Ovary (tissue), 10 donors: ENCODE measurements at places on chromosomes 4 and X. TPM values are rescaled to one million over a fixed set of nuclear protein-coding genes. Genes with fewer than 3 reads are reported as not detected.

- DNase-seq: no peak
Measured at GRCh38 chr4:66266035-66266434, 595.7 kb upstream of the EPHA5 start.

Gene CLTRN
- 2.9 TPM for polyA plus RNA-seq

DNA sequence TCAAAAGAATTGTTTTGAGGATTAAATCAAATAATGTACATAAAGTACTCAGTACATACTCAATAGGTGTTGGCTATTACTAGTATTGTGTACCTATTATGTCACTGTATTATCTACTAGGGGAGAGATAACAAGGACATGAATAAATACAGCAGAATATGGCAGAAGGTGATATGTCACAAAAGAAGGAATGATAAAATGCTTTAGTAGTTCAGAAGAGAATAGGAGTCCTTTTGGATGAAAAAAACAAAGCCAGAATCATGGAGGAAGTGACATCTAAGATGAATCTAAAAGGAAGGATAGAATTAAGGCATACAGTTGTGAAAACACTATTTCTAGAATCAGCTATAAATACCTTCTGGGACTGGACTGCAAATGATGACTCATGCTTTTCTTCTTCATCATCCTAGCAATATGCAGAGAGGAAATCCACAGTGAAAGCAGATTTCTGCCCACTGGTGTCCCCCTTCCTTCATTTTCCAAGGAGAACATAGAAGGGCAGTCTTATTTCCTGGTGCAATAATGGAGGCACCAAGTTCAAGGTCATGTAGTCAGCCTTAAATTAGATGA lies 98.7 kb downstream of the GLUD2 start:
- DNase-seq: no peak

Gene TADA2B
- 18.6 TPM for polyA plus RNA-seq

DNA sequence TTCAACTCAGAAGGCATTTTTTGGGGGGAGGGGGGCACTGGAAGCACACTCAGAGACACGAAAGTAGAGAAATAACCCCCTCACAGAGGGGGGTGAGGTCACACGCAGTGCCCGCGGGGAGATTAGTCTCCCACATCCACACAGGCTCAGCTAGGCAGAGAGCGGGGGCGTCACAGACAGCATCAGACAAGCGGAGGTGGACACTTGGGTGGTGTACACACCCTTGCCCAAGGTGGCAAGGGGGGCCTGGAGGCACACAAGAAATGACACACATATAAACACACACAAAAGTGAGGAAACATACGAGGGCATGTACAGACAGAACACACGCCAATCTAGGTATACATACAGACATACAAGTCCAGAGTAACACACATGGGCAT lies 637 bp upstream of the SYN1 start:
- DNase-seq: no peak

DNA sequence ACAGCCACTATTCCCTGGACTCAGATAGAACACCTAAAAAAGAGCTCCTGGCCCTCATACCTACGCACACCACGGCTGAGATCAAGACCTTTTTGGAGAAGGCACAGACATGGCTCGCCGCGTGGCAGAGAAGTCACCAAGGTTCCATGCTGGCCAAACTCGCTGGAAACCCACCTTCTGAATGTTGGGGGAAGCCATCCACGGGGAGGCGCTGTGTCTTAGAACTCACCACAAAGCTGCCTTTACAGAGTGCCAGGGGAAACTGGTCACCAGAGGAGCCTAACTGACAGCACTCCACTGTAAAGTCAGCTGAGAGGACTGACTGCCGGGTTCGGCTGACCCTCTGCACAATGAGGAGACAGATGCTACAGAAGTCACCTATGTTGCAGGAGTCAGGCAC lies 97.9 kb downstream of the NEUROG2 start:
- DNase-seq: no peak

Gene CABS1
- not detected for polyA plus RNA-seq

Gene HAND2
- polyA plus RNA-seq: 32.4 TPM

GRCh38 chrX:65757943-65758342 lies 90.5 kb downstream of the MSN start:
- no peak for DNase-seq

Gene CHRDL1
- polyA plus RNA-seq: 70.2 TPM

GRCh38 chr4:140856621-140857062 lies 100.5 kb upstream of the TBC1D9 start:
- DNase-seq: no peak

Gene GRXCR1
- not detected for polyA plus RNA-seq

GRCh38 chr4:160563552-160564282 lies 1460.8 kb downstream of the RAPGEF2 start:
- no peak for DNase-seq

DNA sequence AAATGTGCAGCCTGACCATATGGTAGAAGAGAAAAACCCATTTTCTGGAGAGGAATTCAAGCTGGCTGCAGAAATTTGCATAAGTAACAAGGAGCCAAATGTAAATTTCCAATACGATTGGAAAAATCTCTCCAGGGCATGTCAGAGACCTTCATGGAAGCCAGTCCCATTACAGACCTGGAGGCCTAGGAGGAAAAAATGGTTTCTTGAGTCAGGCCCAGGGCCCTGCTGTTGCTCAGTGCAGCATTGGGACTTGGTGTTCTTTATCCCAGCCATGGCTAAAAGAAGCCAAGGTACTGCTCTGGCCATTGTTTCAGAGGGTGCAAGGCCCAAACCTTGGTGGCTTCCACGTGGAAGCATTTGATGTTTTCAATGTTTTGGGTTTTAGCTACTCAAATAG lies 70.6 kb downstream of the MAGEC2 start:
- no peak for DNase-seq

Gene RHOXF1
- not detected for polyA plus RNA-seq

DNA sequence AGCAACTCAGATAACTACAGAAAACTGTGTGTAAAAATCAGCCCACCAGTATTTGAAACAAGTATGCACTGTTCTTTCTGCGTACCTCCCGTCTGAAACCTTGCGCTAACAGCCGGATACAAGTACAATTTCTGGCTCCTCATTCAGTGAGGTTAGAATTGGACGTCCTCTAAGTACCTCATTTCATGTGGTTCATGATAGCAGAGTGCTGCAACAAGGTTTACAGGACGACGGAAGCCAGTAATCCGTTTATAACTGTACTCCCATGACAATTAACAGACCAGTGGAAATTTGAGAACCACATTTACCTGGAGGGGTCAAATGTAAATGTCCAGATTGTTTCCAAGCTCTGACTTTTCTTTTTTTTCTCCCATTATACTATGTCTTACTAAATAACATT lies 52.9 kb upstream of the TENM3 start:
- DNase-seq: no peak

- DNase-seq: no peak
Measured at GRCh38 chr4:24991015-24991414, 39.7 kb downstream of the LGI2 start.

- no peak for DNase-seq
Measured at GRCh38 chrX:119622356-119623232, 16.4 kb upstream of the NKRF start.

Gene SAGE1
- not detected for polyA plus RNA-seq

Gene MAGEA9B
- polyA plus RNA-seq: not detected

- no peak for DNase-seq
Measured at GRCh38 chrX:7059214-7059838, 88.2 kb upstream of the STS start.

GRCh38 chr4:112156553-112156952 lies 11.3 kb downstream of the FAM241A start:
- no peak for DNase-seq

Gene GLOD5
- not detected for polyA plus RNA-seq

GRCh38 chr4:26955241-26955640 lies 94.6 kb downstream of the STIM2 start:
- no peak for DNase-seq

Gene FDCSP
- 18.3 TPM for polyA plus RNA-seq

- no peak for DNase-seq
Measured at GRCh38 chr4:131613086-131613823, 1535.8 kb upstream of the PCDH10 start.

GRCh38 chrX:34562006-34562405 lies 95.1 kb downstream of the TMEM47 start:
- DNase-seq: no peak

GRCh38 chr4:108611365-108611764 lies 9.0 kb upstream of the RPL34 start:
- DNase-seq: no peak

Gene MMAA
- 2.4 TPM for polyA plus RNA-seq

DNA sequence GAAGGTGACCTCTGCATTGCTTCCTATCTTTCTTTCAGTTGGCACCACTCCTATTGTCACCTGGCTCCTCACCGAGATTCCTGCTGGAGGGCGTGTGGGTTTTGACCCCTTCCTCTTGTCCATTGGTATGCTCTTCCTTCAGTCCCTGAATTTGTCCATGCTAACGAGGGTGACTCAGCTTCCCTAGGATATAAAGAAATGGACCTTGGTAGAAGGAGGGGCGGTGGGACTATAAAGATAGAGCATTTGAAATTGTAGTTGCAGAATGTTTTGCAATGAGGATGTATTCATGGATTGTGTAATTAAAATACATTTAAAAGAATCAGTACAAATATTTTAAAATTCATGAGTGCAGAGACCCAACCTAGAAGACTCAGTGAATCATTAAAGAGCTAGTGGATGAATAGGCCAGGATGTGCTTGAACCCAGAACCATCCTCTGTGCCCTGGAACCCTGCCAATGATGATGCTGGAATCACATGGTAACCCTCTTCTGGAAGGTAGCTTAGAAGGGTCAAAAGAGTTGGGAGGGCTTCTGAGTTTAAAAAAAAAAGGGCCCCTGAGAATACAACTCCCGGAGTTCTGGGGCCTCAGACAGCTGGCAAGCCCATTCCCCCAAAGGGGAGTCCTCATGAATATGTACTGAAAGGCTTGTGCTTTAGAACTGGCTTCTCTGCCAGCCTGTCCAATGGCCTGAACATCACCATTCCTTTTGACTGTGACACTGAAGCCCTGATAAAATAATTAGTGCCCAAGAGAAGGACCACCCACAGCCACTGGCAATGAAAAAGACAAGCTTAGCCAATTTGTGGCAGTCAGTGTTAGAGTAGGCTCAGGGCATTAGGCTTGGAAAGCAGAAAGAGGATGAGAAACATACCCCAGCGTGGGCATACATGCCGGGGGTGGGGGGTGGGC lies 8.0 kb downstream of the XPNPEP2 start:
- DNase-seq: no peak

- no peak for DNase-seq
Measured at GRCh38 chrX:31547816-31548215, 476.0 kb upstream of the FTHL17 start.

- no peak for DNase-seq
Measured at GRCh38 chr4:156939801-156940200, 31.8 kb downstream of the PDGFC start.

- DNase-seq: no peak
Measured at GRCh38 chr4:166896254-166896653, 338.0 kb downstream of the SPOCK3 start.

DNA sequence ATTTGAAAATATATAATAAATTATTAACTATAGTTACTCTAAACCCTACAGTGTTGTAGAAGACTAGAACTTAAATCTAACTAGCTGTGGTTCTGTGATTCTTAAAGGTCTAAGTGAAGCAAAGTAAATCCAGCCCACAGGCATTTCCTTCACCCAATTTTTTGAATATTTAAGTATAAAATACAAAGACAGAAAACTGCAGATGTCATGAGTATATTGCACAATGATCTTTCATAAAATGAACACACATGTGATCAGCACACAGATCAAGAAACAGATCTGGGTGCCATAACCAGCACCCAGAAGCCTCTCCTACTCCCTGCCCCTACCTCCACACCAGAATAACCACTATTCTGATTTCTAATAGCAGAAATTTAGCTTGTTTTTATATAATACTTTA lies 82.9 kb downstream of the CAMK2D start:
- no peak for DNase-seq

DNA sequence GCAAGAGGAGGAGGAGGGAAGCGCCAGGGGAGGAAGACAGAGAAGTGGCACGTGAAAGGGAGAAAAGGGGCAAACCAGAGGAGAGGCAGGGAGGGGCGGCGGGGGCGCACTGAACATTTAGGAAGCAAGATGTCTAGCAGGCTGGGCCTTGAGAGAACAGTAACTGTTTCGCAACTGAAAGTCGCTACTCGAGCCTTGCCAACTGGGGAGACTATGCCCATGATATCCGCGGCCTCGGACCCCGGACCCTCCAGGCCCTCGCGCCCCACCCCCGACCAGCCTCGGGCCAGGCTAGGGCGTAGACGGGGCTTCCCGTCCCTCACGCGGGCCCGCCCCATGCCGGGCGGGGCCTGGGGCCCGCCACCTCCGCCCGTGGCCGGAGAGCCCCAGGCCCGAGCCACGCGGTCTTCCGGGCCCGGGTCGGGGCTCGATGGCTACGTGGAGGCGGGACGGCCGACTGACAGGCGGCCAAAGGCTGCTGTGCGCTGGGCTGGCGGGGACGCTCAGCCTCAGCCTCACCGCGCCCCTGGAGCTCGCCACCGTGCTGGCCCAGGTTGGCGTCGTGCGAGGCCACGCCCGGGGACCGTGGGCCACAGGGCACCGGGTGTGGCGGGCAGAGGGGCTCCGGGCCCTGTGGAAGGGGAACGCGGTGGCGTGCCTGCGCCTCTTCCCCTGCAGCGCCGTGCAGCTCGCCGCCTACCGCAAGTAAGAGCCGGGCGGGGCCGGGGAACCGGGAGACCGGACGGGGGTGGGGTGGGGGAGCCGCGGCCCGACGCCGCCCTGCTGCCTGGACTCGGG lies at the start of gene SLC25A43:
Gene SLC25A43, plus strand, starts transcription at position 363 of the 798 bp plus-strand sequence. Its CDS starts 68 bp downstream, at position 431.
- DNase-seq: peak; percentile 52

Gene MRPL1
- 21.3 TPM for polyA plus RNA-seq

- DNase-seq: no peak
Measured at GRCh38 chr4:102250341-102250740, 94.9 kb downstream of the SLC39A8 start.

- DNase-seq: no peak
Measured at GRCh38 chrX:69808375-69808774, 192.5 kb downstream of the EDA start.
